ENCODE measurements at places on chromosomes 1 and 21.
A peak's percentile ranks its signal among the peaks of the same experiment; 100 is the strongest.

GRCh38 chr1:172351346-172351745 lies 69.1 kb upstream of the C1orf105 start:
- no peak for DNase-seq

GRCh38 chr1:99603699-99604560 lies 42.0 kb upstream of the PALMD start:
- DNase-seq: no peak

DNA sequence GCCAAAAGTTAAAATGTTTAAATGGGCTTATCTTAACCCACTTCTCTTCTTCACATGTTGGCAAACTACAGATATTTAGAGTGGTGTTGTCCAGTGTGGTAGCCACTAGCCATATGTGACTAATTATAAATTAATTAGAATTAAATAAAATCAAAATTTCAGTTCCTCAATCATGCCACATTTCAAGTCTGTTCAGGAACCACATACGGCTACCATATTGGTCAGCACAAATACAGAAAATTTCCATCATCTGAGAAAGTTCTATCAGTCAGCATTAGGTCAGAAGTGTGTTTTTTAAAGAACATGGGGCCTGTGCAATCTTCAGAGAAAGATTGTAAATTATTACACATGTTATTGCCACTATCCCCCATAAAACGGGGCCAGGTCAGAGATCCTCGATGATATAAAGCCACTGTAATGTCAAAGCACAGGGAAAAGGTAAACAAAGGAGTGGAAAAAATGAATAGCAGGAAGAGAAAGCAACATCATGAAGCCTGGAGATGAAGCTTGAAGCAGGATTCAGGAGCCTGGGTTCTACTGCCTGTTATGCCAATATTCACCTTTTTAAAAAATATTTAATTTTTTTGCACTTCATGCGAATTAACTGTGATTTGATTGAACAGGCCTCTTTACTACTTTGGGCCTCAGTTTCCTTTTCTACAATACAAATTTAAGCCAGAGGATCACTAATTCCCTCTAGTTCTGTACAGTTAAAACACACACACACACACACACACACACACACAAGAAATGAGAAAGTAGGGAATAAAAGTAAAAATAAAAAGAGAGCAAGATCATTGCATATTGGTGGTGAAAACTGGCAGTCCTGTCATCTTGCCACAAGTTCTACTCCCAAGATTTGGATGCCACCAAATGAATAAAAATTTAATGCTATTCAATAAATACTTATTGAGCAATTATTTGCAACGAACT lies 2.3 kb downstream of the RSBN1 start:
- no peak for DNase-seq

DNA sequence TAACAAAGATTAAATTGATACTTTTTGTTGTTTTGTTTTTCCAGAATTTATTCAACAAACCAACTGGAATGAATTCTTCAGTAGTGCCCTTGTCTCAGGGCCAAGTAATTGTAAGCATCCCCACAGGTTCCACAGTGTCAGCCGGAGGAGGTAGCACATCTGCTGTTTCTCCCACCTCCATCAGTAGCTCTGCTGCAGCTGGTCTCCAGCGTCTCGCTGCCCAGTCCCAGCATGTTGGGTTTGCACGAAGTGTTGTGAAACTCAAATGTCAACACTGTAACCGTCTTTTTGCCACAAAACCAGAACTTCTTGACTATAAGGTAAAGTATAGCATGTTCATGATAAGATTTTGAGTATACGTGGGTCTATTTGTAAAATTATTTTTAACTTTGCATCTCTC lies 118.5 kb downstream of the ZMYM4 start:
- DNase-seq: no peak

- no peak for DNase-seq
These were observed 94.4 kb upstream of the KRTAP19-8 start for GRCh38 chr21:31132574-31133242.

DNA sequence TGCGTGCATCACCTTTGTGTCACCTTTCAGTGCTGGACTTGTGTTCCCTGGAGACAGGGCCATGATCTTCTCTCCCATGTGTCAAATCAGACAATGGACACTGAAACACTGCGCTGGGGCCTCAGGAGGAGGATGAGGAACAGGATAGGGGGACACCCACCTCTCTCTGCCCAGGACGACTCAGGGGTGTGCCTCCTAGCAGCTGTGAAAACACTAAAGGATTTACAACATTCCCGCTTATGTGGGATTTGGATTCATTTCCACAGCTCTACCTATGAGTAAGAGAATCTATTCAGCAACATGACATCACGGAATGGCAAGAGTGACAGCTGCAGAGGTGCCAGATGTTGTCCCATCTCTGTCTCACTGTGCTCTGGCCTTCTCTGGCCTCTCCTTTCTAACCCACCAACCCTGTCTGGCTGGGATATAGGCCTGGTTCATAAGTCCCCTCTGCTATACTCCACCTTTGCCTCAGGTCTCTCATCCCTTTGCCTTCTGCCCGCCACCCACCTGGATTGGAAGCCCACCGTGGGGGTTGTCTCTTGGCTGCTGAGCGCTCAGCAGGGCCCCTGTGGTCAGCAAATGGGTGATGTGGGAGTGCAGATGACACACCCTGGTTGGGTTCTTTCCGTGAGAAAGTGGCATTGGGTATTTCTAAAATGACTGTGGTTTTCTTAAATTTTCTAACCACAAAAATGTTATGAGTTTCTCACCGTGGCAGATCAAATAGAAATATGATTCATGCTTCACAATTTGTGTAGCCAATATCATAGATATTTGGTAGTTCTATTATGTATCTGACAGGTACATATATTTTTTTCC lies 47.1 kb upstream of the TLR5 start:
- no peak for DNase-seq

- no peak for DNase-seq
These were observed 75.5 kb upstream of the ANGPTL1 start for GRCh38 chr1:178946416-178946815.

DNA sequence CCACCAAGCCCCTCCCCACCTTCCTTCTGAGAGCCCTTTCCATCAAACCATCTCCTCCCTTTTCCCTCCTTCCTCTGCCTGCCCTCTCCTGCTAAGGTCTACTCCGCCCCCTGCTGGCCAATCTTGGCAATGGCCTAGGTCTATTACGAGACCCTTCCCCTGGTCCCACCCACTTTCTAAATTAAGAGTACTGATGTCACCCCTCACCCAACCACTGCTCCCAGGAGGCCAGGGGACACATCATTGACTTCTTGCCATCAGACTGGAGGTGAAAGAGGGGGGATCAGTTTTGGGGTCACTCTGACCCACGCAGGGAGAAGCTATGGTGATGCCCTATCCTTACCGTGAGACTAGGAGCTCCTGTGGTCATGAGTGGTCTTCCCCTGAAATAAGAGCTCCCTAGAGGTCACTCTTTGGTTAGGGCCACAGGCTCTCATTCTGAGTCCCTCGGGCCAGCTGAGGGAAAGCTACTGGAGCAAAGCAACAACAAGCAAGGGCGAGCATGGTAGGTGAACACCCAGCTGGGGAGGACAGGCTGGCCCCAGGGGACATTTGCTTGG lies 34.6 kb upstream of the S100A7 start:
- DNase-seq: peak; percentile 41

GRCh38 chr1:1021920-1022259 lies 2.0 kb downstream of the AGRN start:
- no peak for DNase-seq

- DNase-seq: no peak
These were observed 259.6 kb upstream of the PLD5 start for GRCh38 chr1:242784084-242784483.
